Activated naive CD8-positive, alpha-beta T cell treated with anti-CD3 and anti-CD28 coated beads, Interleukin-2, amount 50 U/mL, for 16 hours (primary cell): ENCODE measurements at places on chromosomes 4 and X.
A peak's percentile ranks its signal among the peaks of the same experiment; 100 is the strongest.

GRCh38 chrX:14013054-14013453 lies 16.6 kb downstream of the GEMIN8 start:
- DNase-seq = no peak

DNA sequence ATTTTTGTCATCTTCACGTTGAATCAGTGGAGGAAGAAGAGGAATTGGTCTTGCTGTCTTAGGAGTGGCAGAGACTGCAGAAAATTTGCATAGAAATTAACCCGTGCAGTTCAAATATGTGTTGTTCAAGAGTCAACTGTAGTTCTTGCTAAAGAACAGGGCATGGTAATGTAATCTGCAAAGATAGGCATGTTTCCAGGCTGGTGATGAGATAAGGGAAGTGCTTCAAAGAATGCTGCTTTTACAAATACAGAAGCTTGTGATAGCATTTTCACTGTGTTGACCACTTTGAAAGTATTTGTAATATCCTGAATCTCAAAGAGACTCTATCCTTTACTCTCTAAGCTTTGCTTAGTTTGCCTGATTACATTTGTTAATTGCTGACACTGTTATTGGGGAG lies 60.1 kb downstream of the PRRG1 start:
- no peak for DNase-seq

DNA sequence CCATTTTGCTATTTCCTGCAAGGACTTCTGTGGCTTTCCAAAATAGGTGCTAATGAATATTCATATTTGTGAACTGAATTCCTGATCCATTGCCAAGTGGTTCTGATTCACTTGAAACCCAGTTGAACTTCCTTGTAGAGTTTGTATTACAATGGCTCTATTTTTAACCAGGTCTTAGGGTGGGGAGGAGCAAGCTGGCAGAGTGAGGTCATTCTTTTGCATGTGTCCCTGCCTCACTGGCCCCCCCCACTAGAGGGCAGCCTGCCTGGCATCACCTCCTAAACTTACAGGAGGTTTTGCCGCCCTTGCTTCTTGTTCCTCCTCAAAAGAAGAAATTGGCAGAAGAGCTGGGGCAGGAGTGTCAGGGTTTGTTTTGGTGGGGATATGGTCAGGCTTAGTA lies 10.5 kb downstream of the PTTG2 start:
- DNase-seq = peak; percentile 23

GRCh38 chrX:118355225-118355920 lies 9.5 kb downstream of the WDR44 start:
- no peak for DNase-seq

DNA sequence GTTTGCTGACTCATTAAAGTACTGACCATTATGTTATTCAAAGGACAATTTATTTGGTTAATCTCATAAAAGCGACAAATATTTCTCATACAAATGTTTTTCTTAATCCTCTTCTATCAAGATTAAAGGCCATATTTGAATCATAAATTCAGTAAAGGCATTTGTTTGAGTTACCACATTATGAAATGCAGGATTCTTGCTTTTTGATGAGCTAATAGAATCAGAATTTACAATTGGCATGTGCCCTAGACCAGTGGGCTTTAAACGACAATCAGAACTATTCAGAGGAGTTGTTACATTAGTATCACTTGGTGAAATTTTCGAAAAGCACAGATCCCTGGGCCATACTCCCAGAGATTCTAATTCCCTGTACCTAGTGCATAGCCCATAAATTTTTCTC lies 55.3 kb downstream of the KLHL4 start:
- DNase-seq = no peak

DNA sequence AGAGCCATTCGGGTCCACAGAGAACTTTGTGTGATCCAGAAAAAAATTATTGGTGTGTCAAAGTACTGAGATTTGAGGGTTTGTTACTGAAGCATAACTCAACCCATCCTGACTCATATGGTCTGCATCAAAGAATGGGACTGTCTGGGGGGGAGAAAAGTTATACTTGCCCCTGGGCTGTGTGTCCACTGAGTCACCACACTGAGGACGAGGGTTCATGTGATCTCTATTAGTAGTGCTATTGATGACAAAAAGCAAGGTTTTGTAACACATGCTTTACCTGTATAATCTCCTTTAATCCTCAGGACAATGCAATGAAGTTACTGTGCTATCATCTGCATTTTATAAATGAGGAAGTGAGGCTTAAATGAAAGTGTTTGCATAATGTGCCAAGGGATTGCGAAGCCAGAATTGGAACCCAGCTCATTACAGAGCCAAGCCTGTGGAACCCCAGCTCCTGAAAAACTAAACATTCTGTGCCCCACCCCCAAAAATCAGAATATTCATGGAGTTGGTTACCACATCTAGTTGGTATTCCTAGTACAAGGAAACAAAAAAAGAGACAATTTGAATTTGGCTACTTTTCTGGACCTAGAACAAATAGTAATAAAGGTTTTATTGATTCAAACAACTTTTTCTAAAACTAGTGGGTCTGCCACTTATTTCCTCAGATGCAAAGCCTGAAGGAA lies 31.2 kb downstream of the CCDC149 start:
- DNase-seq = no peak

DNA sequence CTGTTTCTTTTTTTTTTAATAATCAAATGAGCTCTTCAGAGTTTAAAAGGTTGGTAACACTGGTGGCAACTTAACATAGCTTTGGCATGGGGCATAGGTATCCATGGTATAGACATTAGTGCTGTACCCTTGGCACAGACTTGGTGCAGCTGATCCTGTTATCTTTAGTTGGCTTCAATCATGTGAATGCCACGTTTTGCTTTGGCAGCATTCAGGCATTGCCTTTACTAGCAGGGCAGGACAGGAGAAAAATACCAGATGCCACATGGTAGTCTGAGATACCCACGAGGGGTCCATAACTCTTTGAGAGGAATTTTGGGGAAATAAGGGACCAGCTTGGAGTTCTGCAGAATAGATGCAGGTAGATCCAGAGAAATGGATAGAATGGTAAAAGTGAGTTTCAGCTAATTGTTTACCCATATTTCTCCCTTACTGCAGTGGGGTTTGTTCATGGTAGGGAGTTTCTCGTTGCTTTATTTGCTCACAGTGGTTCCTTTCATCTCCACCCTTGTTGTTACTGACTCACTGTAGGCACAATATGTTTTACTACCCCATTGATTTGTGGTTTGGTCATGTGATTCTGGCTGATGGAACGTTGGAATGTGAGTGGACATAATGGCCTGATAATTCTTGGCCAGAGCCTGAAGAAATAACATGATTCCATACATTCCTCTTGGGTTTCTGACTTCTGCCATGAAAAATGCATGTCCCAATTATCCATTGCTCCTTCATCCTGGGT lies 342.7 kb downstream of the GLUD2 start:
- no peak for DNase-seq

- DNase-seq = no peak
These were observed 285.5 kb upstream of the KLF3 start for GRCh38 chr4:38378478-38378877.

GRCh38 chr4:149095811-149096210 lies 653.6 kb upstream of the NR3C2 start:
- no peak for DNase-seq

GRCh38 chr4:26815199-26815598 lies 45.4 kb upstream of the STIM2 start:
- DNase-seq = no peak

- no peak for DNase-seq
These were observed 48.8 kb upstream of the PITX2 start for GRCh38 chr4:110671679-110672078.

GRCh38 chr4:147736458-147736857 lies 4.6 kb downstream of the ARHGAP10 start:
- no peak for DNase-seq

DNA sequence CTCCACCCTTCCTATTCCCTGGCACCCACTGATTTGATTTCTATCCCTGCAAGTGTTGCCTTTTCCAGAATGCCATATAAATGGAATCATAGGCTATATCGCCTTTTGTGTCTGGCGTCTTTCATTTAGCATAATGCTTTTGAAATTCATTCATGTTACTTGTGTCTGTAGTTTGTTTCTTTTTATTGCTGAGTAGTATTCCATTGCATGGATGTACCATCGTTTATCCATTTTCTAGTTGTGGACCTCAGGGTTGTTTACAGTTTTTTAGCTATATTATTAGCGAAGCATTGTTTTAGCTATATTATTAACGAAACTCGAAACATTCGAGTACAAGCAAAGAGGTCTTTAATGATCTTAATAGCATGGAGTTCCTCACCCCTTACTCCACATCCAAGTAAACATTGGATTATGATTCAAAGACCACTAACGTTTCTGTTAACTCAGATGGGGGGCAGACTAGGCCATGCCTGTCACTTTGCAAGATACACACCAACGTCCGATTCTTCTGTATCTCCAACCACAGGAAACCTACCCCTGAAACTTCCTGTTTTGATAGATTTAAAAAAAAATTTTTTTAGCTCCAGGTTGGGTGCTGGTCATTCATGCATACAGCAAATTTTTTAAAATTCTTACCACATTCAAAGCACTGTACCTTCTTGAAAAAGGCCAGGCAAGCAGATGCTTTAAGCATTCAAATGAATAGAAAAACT lies 1.1 kb downstream of the DCK start:
- no peak for DNase-seq

- no peak for DNase-seq
These were observed 1538.8 kb downstream of the PCDH7 start for GRCh38 chr4:32258986-32259385.

- DNase-seq = no peak
These were observed 832.7 kb upstream of the INTU start for GRCh38 chr4:126799971-126800574.

DNA sequence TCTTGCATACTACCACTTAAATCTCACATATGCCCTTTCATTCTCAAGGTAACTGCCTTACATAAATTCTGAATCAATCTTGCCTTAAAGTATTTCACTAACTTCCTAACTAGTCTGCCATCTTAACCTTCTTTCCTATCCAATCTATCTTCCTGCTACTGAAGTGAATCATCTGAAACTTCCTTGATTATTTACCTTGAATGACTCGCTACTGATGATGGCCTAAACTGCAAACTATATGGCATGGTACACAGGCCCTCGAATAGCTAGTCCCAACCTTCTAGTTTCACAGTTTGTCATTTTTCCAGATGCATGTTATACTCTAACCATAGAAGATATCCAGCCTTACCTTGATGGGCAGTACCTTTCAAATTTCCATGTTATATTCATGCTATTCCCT lies 19.9 kb downstream of the PHKA1 start:
- no peak for DNase-seq

GRCh38 chr4:47372561-47372960 lies 90.9 kb downstream of the COMMD8 start:
- no peak for DNase-seq

- no peak for DNase-seq
These were observed 143.5 kb upstream of the LNX1 start for GRCh38 chr4:53734584-53735353.

- no peak for DNase-seq
These were observed at the start of gene MTMR1 for GRCh38 chrX:150692831-150693724. MTMR1 (plus strand) TSS chrX:150693396; CDS start chrX:150693531, 135 bp downstream.

GRCh38 chrX:6826856-6827255 lies 291.9 kb upstream of the VCX3A start:
- no peak for DNase-seq

DNA sequence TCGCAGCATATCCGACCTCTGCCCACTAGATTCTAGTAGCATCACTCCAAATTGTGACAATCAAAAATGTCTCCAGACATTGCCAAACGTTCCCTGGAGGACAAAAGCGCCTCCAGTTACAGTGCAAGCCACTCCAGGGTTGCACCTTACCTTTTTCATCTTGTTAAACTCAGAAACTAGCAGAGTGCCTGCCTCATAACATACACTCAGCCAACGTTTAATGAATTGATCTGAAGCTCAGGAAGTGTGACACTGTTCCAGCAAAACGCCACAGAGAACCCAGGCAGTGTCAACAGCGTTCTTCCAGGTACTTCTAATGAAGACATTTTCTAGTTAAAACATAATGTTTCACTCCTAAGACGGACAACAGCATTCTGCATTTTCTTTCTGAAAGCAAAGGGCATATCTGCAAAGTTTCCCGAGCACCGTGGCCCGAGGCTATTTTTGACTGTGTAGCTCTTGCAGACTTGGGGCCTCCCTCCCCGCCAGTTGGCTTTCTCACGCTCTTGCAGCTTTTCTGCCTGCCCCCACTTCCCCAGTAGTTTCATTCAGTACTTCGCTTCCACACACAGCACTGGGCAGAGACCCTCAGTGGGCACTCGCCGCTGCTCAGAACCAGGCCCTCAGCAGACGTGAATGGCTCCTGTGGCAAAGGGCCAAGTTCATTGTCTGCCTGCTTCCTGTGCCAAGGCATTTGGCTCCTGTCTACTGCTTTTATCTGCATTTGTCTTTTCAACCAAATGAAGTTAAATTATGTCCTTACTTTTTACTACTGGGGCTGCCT lies 133.4 kb upstream of the TTC29 start:
- no peak for DNase-seq

GRCh38 chr4:129264008-129264657 lies 168.2 kb downstream of the C4orf33 start:
- DNase-seq = no peak

DNA sequence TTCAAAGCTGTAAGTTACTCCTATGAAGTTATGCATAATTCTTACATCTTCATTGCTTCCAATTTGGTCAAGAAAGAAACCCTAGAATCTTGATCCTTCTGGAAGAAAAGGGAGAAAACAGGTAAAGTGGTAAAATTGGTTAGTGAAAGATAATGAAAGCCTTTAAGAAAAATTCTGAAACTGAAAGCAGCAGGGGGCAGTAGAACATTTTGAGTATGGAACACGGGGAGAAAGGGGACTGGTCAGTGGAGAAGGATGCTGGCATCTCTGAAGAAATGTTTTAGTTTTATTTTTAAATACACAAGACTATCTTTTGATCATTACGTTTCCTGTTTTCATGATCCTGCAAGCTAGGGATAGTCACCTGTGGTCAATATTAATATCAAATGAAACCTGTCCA lies 54.3 kb downstream of the SLIT2 start:
- DNase-seq = no peak

- no peak for DNase-seq
These were observed 11.4 kb upstream of the FGF2 start for GRCh38 chr4:122815248-122815647.

GRCh38 chr4:70674191-70674590 lies 7.9 kb upstream of the JCHAIN start:
- no peak for DNase-seq

DNA sequence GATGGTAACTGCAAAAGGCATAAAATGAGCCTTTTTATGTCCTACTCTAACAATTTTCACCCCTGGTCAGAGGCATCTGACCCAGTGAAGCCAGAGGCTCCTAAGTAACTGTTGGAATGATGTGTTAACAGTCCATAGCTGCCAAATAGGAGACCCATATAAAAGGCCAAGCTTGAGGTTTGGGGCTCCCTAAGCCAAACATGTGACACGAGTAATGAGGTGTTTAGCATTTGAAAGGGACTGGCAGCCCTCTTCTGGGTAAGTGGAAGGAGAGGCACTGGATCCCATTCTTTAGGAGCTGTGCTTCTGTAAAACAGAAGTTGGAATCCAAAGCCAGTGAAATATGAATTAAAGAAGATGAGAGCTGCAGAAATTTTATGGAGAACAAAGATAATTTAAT lies 100.6 kb upstream of the PNPLA4 start:
- DNase-seq = no peak

DNA sequence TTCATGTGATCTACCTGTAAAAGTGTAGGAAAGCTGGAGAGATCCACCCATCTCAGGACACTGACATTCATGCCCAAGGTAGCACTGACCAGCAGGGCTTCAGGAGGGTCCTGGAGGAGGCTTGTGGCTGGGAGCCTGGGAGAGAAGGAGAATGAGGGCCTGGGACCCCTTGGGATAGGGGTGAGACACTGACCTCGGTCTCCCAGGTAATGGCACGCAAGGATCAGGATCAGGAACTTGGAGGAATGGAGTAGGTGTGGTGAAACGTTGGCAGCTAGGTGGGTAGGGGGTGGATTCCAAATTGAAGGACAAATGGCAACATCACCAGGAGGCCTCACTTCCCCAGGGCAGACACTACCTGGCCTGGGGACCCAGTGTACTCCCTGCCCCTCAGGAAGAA lies 12.4 kb upstream of the RGS12 start:
- DNase-seq = no peak
